ENCODE measurements at places on chromosomes 12 and 14.

- DNase-seq, result no peak
Measured at GRCh38 chr12:104166465-104166864, 28.5 kb upstream of the NFYB start.

DNA sequence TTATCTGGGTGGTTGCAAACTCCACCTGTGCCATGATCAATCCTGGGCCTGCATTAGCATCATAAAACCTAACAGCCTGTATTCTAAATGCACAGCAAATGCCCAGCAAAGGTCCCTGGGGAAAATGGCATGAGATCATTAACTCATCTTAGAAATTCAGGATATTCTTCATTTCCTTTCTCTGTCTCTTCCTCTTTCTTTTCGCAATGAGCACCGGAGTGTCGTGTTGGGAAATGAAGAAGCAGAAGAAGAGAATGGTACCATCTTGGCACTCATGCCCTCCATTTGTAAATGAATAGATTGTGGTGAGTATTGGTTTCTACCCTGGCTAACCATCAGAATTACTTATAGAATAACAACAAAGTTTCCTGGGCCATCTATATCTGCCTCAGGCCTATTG lies 193.6 kb downstream of the GALC start:
- no peak for DNase-seq

- DNase-seq, result peak; percentile 38
Measured at GRCh38 chr12:9751204-9752144, 9.2 kb downstream of the CD69 start.

GRCh38 chr14:99648027-99648784 lies 3.3 kb downstream of the HHIPL1 start:
- DNase-seq, result no peak

- DNase-seq, result no peak
Measured at GRCh38 chr14:59295951-59296350, 107.5 kb downstream of the DAAM1 start.
